ENCODE measurements at places on chromosomes 13 and 19.

DNA sequence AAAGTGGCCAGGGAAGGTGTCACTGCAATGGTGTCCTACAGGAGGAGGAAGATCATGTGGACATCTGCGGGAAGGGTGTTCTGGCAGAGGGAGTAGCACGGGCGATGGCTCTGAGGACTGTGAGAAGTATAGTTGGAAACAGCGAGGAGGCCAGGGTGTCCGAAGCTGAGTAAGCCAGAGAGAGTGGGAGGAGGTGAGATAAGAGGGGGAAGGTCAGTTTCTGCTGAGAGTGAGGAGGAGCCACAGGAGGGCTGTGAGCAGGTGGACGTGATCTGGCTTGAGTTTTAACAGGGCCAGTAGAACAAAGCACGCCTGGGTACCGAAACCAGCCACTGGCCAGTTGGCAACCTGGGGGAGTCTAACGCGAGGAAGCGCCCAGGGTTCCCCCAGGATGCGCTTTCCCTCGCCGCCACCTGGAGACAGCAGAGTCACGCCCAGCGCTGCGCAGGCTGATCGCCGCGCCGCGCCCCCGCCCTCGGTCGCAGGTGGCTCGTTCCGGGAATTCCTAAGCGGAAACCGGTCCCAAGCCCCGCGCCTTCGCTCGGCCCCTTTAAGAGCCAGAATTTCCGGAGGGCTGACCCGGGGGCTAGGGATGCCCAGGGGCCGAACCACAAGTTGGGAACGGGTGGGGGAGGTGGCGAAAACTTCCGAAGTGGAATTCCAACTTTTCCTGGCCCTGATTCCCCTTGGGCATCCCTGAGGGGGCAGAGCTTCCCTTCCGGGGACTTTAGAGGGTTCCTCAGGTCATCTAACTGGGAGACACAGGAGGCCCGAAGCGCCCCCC lies 1.1 kb upstream of the LSR start:
- no peaks in the 10 kb centered on the region for H3K36me3 ChIP-seq
- peaks cover 25% of the 10 kb centered on the region for H3K4me1 ChIP-seq
- H3K4me3 ChIP-seq: peak overlapping the region; percentile 56
- DNase-seq: peak; percentile 59
- peaks cover 5% of the 10 kb centered on the region for H3K27me3 ChIP-seq

GRCh38 chr13:79933389-79933788 lies 407.5 kb downstream of the SPRY2 start:
- no peak for DNase-seq
- no peaks in the 10 kb centered on the region for H3K27me3 ChIP-seq
- H3K4me1 ChIP-seq: no peaks in the 10 kb centered on the region

DNA sequence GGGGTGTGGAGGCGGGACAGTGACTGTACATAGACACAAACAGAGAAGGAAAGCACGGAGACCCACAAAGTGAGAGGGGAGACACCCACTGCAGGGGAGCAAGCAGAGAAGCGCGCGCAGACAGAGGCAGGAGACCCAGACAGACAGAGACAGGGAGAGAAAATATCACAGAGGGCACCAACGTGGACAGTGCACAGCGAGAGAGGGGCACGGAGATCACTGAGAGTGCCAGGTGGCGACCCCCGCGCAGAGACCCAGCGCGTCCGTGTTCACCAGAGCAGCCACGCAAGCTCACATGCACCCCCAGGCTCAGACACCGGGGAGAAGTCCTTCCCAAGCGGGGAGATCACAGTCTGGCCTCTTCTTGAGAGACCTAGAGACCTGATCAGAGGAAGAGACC lies 1.4 kb upstream of the CACNG7 start:
- peaks cover 31% of the 10 kb centered on the region for H3K4me1 ChIP-seq
- DNase-seq: no peak
- H3K36me3 ChIP-seq: no peaks in the 10 kb centered on the region
- H3K4me3 ChIP-seq: no peak overlapping the region
- no peak overlapping the region for H3K27ac ChIP-seq
- H3K27me3 ChIP-seq: peaks cover 20% of the 10 kb centered on the region

DNA sequence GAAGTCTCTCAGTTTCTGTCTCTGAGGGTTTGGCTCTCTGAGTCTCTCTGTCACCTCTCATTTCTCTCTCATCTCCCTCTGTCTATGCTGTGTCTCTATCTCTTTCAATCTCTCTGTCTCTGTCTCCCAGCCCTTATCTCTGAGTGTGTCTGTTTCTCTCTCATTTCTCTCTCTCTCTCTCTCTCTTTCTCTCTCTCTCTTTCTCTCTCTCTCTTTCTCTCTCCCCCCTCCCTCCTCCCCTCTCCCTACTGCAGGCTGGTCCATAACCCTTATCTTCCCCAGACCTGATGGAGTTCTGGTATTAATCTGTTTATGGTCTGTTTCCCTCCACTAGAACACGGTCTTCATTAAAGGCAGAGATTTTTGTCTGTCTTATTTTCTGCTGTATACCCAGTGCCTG lies 1.3 kb upstream of the PVR start:
- H3K27me3 ChIP-seq: no peaks in the 10 kb centered on the region
- DNase-seq: no peak
- no peak overlapping the region for H3K4me3 ChIP-seq
- H3K27ac ChIP-seq: no peak overlapping the region
- H3K4me1 ChIP-seq: no peaks in the 10 kb centered on the region

DNA sequence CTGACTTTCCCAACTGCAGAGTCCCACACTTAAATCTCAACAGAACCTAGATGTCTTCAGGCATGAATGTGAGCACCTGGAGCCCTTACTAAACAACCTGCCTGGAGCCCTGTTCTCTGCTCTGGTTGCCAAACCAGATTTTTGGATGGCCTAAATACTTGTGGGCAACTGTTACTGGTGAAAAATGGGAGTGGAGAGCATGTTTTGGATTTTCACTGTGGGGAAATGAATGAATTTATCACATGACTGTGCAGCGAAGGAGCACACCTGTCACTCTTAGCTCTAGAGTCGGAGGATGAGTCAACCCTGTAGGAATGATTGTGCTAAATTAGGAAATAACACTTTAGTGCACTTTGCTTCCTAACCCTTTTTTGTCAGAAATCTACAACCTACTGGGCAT lies 30.3 kb downstream of the SHISA2 start:
- H3K4me1 ChIP-seq: peaks cover 3% of the 10 kb centered on the region
- no peaks in the 10 kb centered on the region for H3K36me3 ChIP-seq
- no peak overlapping the region for H3K27ac ChIP-seq
- no peak overlapping the region for H3K4me3 ChIP-seq
- no peaks in the 10 kb centered on the region for H3K27me3 ChIP-seq

DNA sequence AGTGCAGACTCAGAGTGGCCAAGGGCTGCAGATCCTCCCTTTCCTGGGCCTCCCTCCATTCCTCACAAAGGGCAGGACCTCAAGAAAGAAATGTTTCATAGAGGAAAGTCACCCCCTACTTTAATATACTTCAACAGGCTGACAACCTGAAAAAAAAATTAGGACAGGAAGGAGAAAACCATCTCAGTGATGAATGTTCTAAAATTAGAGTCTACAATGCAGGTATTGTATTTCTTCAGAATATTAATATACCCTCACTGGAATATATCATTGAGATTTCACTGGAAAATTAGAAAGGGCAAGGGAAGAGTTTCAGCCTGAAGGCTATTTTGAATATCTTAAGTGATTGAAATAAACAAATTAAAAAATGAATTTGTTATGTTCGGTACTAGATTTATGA lies 176.9 kb downstream of the DNAJC15 start:
- H3K4me1 ChIP-seq: peaks cover 15% of the 10 kb centered on the region
- H3K36me3 ChIP-seq: no peaks in the 10 kb centered on the region
- no peak overlapping the region for H3K4me3 ChIP-seq
- no peak for DNase-seq
- H3K27me3 ChIP-seq: no peaks in the 10 kb centered on the region
- H3K27ac ChIP-seq: no peak overlapping the region

- no peaks in the 10 kb centered on the region for H3K36me3 ChIP-seq
- no peaks in the 10 kb centered on the region for H3K4me1 ChIP-seq
- H3K4me3 ChIP-seq: no peak overlapping the region
Observed at GRCh38 chr13:37889820-37890219, 20.2 kb upstream of the TRPC4 start.

DNA sequence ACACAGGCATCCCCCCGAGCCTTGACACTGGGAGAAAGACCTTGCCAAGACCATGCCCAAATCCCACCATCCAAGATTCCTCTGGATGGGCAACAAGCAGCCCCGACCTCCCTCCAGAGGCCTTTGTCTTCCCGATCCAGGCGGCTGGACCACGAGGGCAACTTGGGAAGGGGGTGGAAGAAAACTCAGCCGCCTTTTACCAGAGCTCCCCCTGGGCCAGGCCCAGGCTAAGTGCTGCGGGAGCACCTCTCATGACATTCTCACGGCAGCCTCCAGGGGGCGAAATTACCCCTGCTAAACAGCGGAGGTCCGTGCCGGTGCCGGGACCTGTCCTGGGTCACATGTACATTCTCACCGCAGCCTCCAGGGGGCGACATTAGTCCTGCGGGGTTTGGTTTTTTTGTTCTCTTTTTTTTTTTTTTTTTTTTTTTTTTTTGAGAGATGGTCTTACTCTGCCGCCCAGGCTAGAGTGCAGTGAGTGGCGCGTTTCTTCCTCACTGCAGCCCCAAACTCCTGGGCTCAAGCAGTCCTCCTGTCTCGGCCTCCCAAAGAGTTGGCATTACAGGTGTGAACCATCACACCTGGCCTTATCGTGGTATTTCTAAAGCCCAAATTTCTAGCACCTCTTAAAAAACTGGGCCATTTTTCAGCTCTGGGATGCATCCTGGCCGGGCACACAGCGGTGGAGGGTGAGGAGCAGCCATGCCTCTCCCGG lies 2.1 kb upstream of the RSPH6A start:
- peaks cover 22% of the 10 kb centered on the region for H3K36me3 ChIP-seq
- peak; percentile 94 for DNase-seq
- H3K27me3 ChIP-seq: no peaks in the 10 kb centered on the region
- H3K4me1 ChIP-seq: peaks cover 26% of the 10 kb centered on the region

- no peaks in the 10 kb centered on the region for H3K27me3 ChIP-seq
- DNase-seq: peak; percentile 80
- H3K27ac ChIP-seq: no peak overlapping the region
- no peaks in the 10 kb centered on the region for H3K36me3 ChIP-seq
- no peaks in the 10 kb centered on the region for H3K4me1 ChIP-seq
- no peak overlapping the region for H3K4me3 ChIP-seq
Observed at GRCh38 chr13:96575423-96576320, 418.6 kb downstream of the OXGR1 start.

GRCh38 chr13:95677564-95678266 lies 776 bp downstream of the DNAJC3 start:
- H3K27me3 ChIP-seq: no peaks in the 10 kb centered on the region
- peak overlapping the region; percentile 86 for H3K4me3 ChIP-seq
- no peaks in the 10 kb centered on the region for H3K36me3 ChIP-seq
- H3K4me1 ChIP-seq: peaks cover 30% of the 10 kb centered on the region
- DNase-seq: peak; percentile 74

GRCh38 chr19:53034948-53035675 lies 9.4 kb upstream of the ERVV-2 start:
- no peaks in the 10 kb centered on the region for H3K27me3 ChIP-seq
- no peak overlapping the region for H3K4me3 ChIP-seq
- DNase-seq: no peak
- no peaks in the 10 kb centered on the region for H3K4me1 ChIP-seq
- H3K36me3 ChIP-seq: no peaks in the 10 kb centered on the region

DNA sequence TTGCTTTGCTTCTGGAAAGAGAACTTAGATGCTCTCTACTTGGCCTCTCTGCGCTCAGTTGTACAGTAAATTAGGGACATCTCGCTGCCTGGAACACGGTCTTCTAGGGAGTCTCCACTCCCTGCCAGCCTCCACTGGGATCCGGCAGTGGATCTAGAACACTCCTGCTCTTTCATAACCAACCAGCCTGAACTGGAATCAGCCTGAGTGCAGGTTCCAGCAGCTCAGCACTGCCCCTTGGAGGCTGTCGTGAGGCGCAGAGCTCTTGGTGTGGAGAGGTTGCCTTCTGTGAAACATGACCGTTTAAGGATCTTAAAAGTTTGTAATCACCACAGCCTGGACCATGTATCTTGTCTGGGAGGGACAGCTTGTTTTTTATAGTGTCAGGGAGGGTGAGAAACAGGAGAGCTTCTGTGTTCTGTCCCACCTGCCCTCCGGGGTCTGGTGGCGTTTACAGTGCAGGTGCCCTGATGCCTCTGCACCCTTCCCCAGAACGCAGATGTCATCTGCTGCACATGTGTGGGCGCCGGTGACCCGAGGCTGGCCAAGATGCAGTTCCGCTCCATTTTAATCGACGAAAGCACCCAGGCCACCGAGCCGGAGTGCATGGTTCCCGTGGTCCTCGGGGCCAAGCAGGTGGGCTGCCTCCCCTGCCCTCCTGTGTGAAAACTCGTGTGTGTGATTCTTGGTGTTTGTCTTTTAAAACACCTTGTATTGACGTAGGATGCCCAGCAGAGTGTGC lies 24.8 kb downstream of the UPF1 start:
- H3K4me3 ChIP-seq: no peak overlapping the region
- no peak overlapping the region for H3K27ac ChIP-seq
- no peaks in the 10 kb centered on the region for H3K27me3 ChIP-seq
- peaks cover 100% of the 10 kb centered on the region for H3K36me3 ChIP-seq

DNA sequence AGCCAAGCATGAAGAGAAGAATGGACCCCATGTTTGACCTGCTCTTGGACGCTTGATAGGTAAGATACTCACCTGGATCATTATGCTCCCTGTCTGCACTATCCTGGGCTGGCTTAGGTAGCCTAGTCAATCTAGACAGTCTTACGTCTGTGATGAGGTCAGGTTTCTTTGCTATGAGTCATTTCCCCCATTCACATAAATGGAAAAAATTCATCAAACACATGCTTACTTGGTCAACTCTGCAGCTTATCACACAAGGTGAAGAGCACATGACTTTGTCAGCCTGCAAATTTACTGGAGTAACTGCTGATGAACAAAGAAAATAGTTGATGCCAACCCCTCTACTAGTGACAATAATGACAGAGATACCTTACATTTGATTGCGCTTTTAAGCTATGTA lies 170.0 kb downstream of the NUFIP1 start:
- H3K4me3 ChIP-seq: no peak overlapping the region
- H3K4me1 ChIP-seq: no peaks in the 10 kb centered on the region
- no peak overlapping the region for H3K27ac ChIP-seq
- no peaks in the 10 kb centered on the region for H3K27me3 ChIP-seq
- no peaks in the 10 kb centered on the region for H3K36me3 ChIP-seq
- DNase-seq: no peak

GRCh38 chr19:48396824-48397176 lies 3.3 kb downstream of the GRIN2D start:
- peaks cover 43% of the 10 kb centered on the region for H3K27me3 ChIP-seq
- H3K4me1 ChIP-seq: peaks cover 28% of the 10 kb centered on the region
- no peaks in the 10 kb centered on the region for H3K36me3 ChIP-seq
- H3K4me3 ChIP-seq: no peak overlapping the region
